MG63 (cell line): ENCODE measurements at places on chromosomes 3 and 15. TPM values are rescaled to one million over a fixed set of nuclear protein-coding genes. Genes with fewer than 3 reads are reported as not detected.

GRCh38 chr15:36415643-36416042 lies 163.8 kb upstream of the CDIN1 start:
- no peak for DNase-seq

DNA sequence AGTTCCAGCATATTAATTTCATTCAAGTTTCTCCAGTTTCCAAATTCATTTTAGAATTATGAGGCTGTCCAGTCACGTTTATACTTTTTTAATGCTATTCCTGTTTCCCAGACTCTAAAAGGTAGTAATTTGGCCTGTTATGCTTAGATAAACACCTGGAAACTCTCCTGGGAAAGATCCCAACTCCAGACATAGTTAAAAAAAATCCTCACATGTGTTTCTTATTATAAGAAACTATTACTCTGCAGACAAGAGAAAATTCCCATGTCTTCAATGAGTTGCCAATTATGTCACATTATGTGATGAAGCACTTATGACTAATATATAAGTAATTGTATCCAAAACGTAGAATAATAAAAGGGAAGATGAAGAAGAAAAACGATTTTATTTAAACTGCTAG lies 137.1 kb upstream of the TMC3 start:
- no peak for DNase-seq

DNA sequence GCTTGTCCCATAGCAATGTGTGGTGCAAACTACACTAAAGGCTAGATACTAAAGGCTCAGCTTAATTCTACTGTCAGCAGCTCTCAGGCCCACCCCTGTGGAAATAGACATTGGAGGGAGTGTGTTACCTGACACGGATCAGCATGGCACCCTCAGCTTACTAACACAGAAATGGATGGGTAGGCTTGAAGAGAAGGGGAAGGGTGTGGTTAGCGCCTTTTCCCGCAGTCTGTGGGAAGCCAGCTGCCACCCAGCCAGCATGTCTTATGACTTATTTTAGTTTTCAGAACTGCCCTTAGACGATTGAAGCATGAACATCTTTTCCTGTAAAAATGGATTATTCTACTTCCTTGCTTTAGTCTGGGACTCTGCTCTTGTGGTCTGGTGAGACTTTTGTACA lies 25.8 kb upstream of the ADPGK start:
- no peak for DNase-seq

The RTP1 gene
- total RNA-seq: not detected in 2 replicates

DNA sequence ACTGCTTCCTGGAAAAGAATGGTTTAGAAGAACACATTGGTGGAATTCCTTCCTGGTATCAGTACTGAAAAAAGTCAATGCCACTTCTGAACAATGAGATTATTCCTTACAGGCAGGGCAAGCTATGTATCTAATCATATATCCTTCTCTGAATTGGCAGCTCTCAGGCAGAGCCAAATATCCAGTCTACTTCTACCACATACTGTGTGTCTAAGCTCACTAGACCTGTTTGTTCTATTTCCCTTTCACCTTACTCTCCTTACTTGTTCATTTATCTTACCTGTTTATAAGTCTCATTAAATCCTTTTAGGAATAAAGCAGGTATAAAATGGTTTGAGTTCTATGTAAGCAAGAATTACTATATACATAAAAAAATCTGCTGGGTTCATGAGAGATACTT lies 8.3 kb downstream of the SETMAR start:
- DNase-seq: no peak

DNA sequence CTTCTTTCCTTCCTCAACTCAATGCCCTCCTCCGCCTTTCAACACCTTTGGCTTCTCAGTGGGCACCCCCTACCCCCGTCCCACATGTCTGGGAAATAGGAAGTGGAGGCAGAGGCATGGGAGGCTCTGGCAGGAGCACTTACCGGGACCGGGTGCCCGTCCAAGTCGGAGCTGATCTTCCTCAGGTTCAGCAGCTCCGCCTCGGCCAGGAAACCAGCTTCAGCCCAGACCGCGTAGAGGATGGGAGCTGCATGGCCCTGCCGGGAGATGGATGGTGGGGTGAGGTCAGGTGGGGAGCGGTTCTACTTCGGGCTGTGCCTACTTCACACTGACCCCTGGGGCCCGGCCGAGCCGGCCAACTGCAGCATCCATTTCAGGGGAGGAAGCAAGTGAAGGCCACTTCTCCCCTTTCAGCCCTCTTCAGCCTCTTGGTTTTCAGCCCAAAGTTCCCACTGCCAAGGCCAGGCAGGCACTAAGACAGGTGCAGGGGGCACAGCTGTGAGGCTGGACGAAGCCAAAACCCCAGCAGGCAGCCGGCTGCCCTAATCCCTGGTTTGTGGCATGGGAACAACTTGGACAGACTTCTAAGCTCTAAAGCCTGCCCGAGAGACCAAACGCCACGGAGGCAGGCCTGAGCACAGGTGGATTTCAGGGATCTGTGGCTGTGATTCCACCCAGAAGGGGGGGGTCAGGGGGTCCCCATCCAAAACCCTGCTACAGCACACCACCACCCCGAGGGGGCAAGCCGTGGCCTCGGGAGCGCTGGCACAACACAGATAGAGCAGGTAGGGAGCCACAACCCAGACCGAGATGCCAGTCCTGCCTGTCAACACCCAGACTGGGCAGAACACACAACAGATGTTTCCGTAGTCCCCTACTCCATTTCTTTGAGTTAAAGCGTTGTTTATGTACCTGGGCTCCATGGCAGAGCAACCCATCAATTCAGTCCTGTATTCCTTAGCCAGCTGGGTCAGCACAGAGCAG lies 14.5 kb downstream of the TKT start:
- DNase-seq: peak; percentile 31

The SH3GL3 gene
- total RNA-seq: 0.15 and 2.4 TPM in 2 replicates

The AHSG gene
- not detected in 2 replicates for total RNA-seq

GRCh38 chr15:70234256-70234905 lies 136.7 kb upstream of the TLE3 start:
- DNase-seq: no peak

- no peak for DNase-seq
These were observed 24.6 kb upstream of the LRRFIP2 start for GRCh38 chr3:37198996-37199395.

GRCh38 chr3:72444656-72445223 lies 403.5 kb downstream of the SHQ1 start:
- no peak for DNase-seq

GRCh38 chr15:91291673-91292072 lies 191.6 kb downstream of the SV2B start:
- no peak for DNase-seq

The PRSS50 gene
- total RNA-seq: not detected in 2 replicates

- no peak for DNase-seq
These were observed 13.4 kb downstream of the IL17RD start for GRCh38 chr3:57151749-57152148.

The ST8SIA2 gene
- not detected in 2 replicates for total RNA-seq

- DNase-seq: no peak
These were observed 32.8 kb upstream of the SSR3 start for GRCh38 chr3:156587760-156588069.

- no peak for DNase-seq
These were observed 59.3 kb upstream of the ADCY5 start for GRCh38 chr3:123508178-123508577.

- DNase-seq: peak; percentile 64
These were observed 64.7 kb upstream of the IL12A start for GRCh38 chr3:159923956-159924355.

GRCh38 chr3:24273491-24273890 lies 221.2 kb downstream of the THRB start:
- DNase-seq: no peak

DNA sequence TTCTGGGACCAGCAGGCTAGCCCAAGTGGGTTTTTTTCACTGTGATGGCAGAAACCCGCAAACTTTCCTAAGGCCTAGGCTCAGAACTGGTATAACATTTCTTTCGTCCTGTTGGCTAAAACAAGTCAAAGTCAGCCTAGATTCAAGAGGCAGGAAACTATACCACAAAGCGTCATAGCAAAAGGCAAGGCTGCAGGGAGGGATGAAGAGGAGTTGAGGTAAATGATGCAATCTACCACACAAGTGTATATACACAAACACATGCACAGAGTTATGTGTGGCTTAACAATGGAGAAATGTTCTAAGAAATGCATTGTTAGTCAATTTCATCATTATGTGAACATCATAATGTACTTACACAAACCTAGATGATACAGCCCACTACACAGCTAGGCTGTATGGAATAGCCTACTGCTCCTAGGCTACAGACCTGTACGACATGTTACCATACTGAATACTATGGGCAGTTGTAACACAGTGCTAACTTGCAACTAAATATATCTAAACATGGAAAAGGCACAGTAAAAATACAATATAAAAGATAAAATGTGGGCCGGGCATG lies 225.6 kb downstream of the TBL1XR1 start:
- no peak for DNase-seq

DNA sequence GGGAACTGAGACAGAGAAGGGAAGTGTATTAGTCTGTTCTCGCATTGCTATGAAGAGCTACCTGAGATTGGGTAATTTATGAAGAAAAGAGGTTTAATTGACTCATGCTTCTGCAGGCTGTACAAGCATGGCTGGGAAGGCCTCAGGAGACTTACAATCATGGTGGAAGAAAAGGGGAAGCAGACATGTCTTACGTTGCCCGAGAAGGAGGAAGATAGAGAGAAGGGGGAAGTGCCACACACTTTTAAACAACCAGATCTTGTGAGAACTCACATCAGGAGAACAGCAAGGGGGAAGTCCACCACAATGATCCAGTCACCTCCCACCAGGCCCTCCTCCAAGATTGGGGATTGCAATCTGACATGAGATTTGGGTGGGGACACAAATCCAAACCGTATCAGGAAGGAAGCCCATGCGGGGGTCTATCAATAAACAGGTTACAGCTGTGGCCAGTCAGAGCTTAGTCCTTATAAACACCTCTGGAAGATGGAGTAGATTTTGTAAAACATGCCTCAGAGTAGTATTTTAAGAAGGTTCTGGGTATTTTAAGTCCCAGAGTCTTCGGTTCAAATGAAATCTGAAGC lies 153.9 kb downstream of the GHSR start:
- DNase-seq: no peak

DNA sequence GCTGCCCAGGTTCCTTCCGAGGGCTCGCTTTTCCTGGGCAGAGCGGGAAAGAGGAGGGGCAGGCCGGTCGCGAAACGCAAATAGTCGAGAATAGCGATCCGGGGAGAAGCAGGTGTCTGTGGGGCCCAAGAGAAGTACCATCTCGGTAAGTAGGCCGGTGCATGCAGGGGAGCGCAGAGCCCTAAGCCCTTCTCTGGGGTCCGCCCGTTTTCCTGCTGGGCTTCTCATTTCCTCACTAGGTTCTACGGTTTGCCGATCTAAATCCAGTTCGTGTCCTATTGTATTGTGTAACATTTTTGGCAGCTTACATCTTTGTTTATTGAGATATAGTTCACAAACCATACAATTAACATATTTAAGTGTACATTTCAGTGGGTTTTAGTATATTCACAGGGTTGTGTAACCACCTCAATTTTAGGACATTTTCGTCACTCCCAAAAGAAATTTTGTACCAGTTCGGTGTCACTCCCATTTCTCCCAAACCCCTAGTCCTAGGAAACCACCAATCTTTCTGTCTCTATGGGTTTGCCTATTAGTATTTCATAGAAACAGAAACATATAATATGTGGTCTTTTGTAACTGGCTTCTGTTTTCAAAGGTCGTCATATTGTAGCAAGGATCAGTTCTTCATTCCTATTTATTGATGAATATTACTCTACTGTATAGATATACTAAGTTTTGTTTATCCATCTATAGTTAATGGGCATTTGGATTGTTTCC lies 6.8 kb upstream of the TRIM69 start:
- DNase-seq: no peak

The STX19 gene
- not detected in 2 replicates for total RNA-seq

- DNase-seq: no peak
These were observed 295.3 kb downstream of the GBE1 start for GRCh38 chr3:81466201-81466560.

GRCh38 chr15:49370782-49371181 lies 52.3 kb upstream of the FGF7 start:
- DNase-seq: no peak

DNA sequence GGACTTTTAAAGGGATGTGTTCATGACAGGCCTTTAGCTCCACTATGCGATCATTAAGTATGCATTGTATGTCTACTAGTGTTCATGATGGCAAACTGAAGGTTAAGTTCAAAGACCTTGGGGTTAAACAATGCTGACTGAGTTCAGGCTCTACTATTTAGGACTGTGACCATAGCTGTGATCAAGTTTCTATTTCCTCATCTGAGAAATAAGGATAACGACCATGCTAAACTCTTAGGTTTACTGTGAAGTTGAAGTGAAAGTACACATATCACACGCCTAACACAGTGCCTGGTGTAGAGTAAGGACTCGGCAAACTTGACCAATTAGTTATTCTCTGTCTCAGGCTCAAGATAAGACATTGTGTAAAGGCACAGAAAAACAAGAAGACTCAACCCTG lies 243.2 kb downstream of the MBNL1 start:
- DNase-seq: no peak

GRCh38 chr15:99475754-99476412 lies 89.9 kb upstream of the MEF2A start:
- no peak for DNase-seq

- peak; percentile 62 for DNase-seq
These were observed 141.6 kb upstream of the IGF1R start for GRCh38 chr15:98506711-98507110.

GRCh38 chr3:184383033-184383740 lies 3.3 kb downstream of the CHRD start:
- no peak for DNase-seq

The ITGA11 gene
- total RNA-seq: 41.0 and 63.4 TPM in 2 replicates

The SEMA3G gene
- not detected in 2 replicates for total RNA-seq

GRCh38 chr15:27642981-27643380 lies 456.1 kb downstream of the OCA2 start:
- DNase-seq: no peak

DNA sequence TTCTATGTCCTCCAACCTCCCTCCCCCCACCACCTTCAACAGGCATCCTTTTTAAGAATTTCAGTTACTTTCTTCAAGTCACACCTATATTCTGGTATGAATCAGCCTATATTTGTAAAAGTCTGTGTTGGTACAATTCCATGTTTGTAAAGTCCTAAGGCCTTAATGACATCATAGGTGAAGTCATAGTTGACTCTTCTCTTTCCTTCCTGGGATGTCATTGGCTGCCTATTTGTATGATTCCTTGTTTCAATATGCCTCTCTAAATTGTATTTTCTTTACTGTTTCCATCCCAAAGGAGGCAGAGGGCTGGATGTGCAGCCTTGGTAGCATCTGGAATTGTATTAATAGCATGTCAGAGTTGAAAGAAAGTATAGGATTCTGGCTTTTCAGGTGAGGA lies 56.5 kb downstream of the ADAMTSL3 start:
- DNase-seq: no peak

DNA sequence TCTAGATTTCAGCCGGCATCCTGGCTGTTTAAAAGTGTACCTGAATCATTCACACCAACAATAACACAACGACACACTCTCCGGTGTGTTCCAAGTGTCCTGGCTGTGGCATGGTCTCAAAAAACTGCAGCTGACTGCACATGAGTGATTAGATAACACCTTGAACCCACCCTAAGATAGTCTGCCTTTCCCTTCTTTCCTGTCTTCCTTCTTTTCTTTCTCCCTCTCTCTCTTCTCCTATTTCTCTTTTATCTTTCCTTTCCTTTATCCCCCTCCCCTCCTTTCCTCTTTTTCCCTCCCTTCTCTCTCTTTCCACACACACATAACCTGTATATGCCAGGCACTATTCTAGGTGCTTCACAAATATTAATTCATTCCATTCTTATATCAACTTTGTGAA lies 1.2 kb upstream of the FAH start:
- no peak for DNase-seq

The CLDN16 gene
- not detected in 2 replicates for total RNA-seq

GRCh38 chr3:30904996-30905395 lies 10.5 kb upstream of the GADL1 start:
- peak; percentile 57 for DNase-seq

The FBXO40 gene
- not detected in 2 replicates for total RNA-seq

GRCh38 chr15:86620157-86620556 lies 540.5 kb downstream of the AGBL1 start:
- no peak for DNase-seq
